ENCODE measurements at places on chromosomes 5 and 9. TPM values are rescaled to one million over a fixed set of nuclear protein-coding genes. Genes with fewer than 3 reads are reported as not detected.

DNA sequence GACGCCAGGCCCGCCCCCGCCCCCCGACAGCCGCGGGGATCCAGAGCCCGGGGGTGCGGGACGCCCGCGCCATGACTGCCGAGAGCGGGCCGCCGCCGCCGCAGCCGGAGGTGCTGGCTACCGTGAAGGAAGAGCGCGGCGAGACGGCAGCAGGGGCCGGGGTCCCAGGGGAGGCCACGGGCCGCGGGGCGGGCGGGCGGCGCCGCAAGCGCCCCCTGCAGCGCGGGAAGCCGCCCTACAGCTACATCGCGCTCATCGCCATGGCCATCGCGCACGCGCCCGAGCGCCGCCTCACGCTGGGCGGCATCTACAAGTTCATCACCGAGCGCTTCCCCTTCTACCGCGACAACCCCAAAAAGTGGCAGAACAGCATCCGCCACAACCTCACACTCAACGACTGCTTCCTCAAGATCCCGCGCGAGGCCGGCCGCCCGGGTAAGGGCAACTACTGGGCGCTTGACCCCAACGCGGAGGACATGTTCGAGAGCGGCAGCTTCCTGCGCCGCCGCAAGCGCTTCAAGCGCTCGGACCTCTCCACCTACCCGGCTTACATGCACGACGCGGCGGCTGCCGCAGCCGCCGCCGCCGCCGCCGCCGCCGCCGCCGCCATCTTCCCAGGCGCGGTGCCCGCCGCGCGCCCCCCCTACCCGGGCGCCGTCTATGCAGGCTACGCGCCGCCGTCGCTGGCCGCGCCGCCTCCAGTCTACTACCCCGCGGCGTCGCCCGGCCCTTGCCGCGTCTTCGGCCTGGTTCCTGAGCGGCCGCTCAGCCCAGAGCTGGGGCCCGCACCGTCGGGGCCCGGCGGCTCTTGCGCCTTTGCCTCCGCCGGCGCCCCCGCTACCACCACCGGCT, 1.0 kb downstream of the FOXE1 start:
- DNase-seq = no peak

The ATP6V0E1 gene
- 90.6 TPM for total RNA-seq

DNA sequence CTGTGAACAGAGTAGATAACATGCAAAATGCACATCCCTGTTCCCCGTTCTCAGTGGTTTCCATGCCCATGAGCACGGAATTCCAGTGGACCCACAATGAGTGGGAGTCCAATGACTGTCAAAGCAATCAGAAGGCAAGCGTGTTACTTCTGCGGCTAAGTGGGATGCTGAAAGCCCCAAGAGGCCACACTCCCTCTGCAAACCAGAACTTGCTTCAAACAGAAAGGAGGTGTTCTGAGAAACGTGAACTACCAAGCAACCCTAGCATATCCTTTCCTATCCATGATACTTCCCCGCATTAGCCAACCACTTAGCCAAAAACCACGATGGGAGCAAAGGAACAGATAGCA, 21.7 kb upstream of the MVB12B start:
- DNase-seq = no peak

GRCh38 chr5:173534664-173535063, 81.8 kb downstream of the BOD1 start:
- DNase-seq = no peak

The PCDHA13 gene
- 2.2 TPM for total RNA-seq

DNA sequence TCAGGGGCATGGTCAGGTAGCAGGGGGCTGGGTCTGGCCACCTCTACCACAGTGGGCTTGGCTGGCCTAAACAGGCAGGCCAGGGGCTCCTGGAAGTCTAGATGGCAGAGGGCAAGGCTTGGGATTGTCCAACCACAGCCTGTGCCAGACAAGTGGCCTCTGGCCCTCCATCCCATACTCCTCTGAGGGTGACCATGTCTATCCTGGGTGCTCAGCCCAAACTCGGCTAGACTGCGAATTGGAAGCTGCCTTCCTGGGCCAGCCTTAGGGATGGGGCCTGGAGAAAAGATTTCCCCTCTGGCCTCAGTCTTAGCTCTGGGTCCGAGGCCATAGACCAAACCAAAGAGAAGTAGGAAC, 110.5 kb downstream of the PHF2 start:
- DNase-seq = no peak

- no peak for DNase-seq
Observed at GRCh38 chr5:153168241-153168640, 322.2 kb upstream of the GRIA1 start.

GRCh38 chr9:89375191-89375760, 57.0 kb downstream of the SECISBP2 start:
- no peak for DNase-seq

GRCh38 chr9:34123682-34124081, 2.8 kb downstream of the DCAF12 start:
- DNase-seq = peak; percentile 30

The PCDHGA6 gene
- total RNA-seq = 12.3 TPM

The AP3S1 gene
- total RNA-seq = 72.0 TPM

The GPRIN1 gene
- not detected for total RNA-seq

- no peak for DNase-seq
Observed at GRCh38 chr5:1634337-1634661, 110.5 kb upstream of the LPCAT1 start.

DNA sequence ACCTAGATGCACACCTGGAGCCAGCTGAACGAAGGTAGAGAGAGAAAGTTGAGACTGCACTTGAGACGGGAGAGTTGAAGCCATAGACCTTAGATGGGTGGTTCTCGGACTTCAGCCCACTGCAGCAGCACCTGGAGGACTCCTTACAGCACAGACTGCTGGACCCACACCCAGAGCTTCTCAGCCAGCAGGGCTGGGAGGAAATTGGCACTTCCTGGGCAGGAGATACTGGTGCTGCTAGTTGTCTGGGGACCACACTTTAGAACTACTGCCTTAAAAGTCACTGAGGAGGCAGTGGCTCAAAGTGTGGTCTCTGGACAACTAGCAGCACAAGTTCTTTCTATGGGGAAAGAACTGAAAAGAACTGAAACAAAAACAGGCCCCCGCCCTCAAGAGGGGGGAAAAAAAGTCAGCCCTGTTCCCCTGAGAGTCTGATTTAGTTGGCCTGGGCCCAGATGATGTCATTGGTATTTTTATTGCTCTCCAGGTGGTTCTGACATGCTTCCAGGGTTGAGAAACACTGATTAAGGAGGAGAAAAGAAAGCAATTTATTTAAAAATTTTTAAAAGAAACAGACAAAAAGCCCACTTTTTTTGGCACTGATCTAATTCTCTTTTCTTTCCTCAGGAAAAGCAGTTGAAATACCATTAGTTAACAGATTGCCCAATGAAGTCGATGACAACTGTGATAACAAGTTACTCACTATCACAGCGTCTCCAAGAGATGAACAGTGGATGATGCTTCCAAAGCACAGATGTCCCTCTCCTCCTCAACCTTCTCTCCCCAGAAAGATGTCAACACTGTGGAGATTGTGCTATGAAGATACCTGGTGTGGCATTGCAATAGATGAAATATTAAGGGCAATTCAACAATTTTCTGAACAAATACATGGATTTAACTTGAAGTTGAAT, 73.6 kb upstream of the ADAMTS16 start:
- peak; percentile 10 for DNase-seq

GRCh38 chr5:67648201-67648671, 451.6 kb upstream of the CD180 start:
- peak; percentile 67 for DNase-seq

The CAMSAP1 gene
- total RNA-seq = 40.8 TPM

The ZSWIM6 gene
- total RNA-seq = 10.6 TPM
